ENCODE measurements at places on chromosomes 13 and 19. TPM values are rescaled to one million over a fixed set of nuclear protein-coding genes. Genes with fewer than 3 reads are reported as not detected.

DNA sequence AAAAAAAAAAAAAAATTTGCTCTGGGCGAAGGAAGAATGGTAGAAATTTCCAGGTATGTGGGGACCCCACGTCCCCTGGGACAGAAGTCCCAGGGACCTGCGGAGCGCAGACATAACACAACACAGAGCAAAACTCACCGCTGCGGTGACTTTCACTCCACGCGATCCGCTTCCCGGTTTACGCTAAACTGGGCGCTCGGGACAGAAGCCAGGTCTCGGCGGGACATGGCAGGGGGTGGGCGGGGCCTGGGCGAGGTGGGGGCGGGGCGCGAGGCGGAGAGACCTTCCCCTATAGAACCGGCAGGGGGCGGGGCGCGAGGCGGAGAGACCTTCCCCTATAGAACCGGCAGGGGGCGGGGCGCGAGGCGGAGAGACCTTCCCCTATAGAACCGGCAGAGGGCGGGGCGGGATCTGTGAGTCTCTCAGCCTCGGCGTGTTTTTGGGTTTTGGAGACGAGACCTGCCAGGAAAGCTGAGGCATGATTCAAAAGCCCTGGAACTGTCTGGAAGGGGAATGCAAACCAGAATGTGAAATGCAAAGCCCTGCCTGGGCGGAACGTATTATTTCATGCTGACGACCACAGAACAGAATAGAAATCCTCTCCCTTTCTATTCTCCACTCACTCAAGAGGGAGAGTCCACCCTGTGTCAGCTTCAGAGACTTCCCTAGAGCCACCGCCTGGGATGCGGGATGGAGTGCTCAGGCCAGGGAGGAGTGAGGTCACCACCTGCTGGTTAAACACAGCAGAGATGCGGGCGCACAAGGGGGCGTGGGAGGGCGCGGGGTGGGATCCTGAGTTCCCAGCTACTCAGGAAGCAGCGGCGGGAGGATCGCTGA is 20.2 kb upstream of the ERVV-1 start:
- peak; percentile 8 for DNase-seq

- DNase-seq = peak; percentile 75
Measured at GRCh38 chr19:18499055-18499775, 22.7 kb downstream of the ELL start.

DNA sequence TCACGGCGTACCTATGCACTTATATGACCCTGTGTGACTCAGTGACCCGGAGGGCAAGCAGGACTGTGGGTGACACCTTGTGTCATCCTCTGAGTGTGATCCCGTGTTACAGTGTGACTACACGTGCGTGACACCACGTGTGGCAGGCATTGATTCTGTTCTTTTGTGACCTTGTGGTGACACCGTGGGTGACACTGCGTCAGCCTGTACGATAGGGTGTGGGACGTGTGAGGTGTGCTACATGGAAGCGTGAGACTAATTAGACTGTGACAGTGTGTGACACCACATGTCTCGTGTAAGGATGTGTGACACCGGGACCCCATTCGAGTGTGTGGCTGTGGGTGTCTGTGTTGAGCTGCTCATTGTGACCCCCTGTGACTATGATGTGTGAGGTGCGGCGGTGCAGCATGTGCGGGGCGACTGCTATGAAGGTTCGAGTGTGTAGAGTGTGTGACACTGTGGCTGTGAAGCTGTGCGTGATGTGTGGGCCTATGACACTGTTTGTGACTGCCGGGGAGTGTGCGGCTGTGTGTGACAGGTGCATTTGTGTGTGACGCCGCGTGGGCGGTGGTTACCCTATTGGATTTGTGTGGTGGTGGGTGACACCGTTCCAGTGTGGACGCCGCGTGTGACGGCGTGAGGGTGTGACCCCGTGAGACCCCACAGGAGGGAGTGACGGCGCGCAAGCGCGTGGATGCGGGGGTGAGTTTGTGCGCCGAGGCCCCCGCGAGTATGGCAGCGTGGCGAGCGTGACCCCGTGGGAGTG is 399 bp upstream of the SPTBN4 start:
- DNase-seq = peak; percentile 33

DNA sequence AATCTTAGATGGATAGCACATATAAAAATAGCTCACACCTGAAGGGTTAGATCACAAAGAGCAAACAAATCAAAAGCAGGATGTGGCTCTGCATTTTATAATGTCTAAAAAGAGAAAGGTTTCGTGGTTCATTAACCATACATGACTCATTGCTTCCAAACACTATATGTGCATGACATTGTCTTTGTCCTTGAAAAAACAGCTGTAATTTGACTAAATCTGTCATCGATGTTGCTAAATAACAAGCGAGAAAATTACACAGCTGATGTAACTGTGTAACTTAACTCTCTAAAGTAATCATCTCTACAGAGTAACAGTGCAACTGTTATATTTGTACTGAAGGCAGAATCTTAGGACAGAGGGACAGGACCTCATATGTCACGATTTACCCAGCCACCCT is 383.1 kb upstream of the GPC6 start:
- DNase-seq = peak; percentile 76

- no peak for DNase-seq
Measured at GRCh38 chr13:62113179-62113578, 697.5 kb upstream of the PCDH20 start.

DNA sequence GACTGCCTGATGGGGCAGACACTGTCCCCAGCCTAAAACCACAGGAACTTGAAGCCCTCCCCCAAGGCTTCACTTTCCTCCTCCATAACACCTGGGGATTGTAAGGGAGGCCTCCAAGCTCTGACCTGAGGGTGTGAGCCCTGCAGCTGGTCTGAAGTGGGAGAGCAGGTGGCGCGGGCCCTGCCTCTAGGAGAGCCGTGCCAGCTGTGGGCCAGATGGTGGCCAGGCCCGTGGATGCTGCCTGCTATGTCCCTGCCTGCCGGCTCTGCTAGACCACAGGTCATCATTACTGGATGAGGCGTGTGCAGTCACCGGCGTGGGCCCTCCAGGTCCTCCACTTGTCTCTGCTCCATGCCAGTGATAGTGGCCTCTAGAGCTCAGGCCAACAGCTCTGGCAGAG is 3.5 kb upstream of the KLHL26 start:
- no peak for DNase-seq

DNA sequence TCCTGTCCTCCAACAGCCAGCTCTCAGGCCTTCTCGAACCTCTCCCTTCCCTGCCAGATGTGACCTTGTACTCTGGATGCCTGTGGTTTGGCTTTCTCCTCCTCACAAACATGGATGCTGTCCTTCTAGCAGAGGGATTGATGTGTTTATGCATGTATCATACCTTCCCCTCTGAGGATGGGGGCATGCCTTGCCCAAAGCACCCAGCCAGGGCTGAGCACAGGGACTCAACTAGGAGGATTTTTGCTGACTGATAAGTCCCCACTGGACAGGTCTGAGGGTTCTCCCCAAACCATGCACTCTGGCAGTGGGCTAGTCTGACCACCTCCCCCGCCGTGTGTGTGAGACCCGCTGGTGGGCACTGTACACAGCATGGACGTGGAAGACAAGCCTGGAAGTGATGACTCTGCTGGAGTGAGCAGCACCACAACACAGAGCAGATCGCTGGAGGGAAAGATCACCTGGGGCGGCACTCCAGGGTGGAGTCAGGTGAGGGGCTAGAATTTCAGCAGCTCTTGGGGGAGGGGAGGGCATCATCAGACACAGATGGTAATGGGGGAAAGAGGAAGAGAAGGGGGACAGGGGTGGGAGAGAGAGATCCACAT is 360.3 kb upstream of the ZNF507 start:
- DNase-seq = no peak

DNA sequence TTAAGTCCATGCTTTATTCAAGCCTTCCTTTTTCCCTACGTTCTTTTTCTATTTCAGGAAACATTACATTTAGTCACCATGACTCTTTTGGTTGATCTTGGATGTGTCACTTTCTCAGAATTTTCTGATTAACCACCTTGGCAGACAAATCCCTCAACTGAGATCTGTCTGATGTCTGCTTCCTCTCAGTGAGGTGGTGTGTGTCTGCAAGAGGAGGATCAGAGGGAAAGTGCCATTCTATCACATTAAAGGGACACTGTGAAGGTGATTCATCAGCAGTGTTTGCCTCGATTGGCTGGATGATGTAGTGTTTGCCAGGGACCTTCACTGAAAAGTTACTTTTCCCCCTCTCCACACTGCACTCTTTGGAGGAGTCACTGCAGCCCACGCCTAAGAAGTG is 3.0 kb upstream of the CCNP start:
- peak; percentile 16 for DNase-seq

DNA sequence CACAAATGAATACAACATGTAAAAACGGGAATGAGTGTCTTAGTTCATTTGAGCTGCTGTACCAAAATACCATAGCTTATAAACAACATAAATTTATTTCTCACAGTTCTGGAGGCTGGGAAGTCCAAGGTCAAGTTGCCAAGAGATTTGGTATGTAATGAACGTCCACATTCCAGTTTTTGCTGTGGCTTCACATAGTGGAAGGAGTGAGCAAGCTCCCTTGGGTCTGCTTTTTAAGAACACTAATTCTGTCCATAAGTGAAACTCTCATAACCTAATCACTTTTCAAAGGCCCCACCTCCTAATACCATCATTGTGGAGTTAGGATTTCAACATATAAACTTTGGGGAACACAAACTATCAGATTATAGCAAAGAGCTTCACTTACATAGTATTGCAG is 1189.6 kb downstream of the PCDH9 start:
- DNase-seq = no peak

DNA sequence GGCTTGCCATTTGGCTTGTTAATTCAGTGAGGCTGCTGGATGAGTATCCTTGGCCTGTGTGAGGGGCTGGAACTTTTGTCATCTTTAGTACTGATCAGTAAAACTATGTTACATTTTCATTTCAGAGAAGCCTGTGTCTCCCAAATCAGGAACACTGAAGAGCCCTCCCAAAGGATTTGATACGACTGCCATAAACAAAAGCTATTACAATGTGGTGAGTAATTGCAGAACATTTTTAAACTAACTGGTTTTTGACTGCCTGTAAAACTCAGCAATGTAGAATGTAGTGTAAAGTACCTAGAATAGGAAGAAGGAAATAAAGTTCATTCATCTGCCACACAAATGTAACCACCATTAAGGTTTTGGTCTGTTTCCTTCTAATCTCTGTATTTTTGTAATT is 87.4 kb upstream of the TEX29 start:
- no peak for DNase-seq

Gene SMIM44
- not detected for total RNA-seq

Gene ZNF563
- 3.4 TPM for total RNA-seq

Gene LGI4
- 1.4 TPM for total RNA-seq

Gene SPINT2
- 0.11 TPM for total RNA-seq

Gene SLC27A5
- 4.5 TPM for total RNA-seq

Gene MAB21L1
- total RNA-seq = not detected

All from myocyte (in vitro differentiated cells).